ENCODE measurements at places on chromosomes 7 and 10.

DNA sequence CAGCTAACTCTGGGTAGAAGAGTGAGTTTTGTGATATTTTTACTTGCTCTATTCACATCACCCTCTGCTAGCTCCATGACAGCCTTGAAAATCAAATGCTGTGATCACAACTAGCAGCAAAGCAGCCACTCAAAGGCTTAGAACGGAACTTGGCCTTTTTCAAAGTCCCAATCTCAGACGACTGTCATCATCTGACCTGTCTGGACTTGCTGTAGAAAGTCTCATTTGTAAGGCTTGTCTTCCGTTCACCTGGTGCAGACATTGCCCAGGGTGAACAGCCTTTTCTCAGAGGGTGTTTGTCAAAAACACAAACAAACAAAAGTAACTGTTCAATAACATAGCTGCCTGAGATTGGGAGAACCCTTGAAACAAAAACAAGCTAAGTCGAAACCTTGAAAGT, 458.9 kb upstream of the ADARB2 start:
- no peak for DNase-seq

DNA sequence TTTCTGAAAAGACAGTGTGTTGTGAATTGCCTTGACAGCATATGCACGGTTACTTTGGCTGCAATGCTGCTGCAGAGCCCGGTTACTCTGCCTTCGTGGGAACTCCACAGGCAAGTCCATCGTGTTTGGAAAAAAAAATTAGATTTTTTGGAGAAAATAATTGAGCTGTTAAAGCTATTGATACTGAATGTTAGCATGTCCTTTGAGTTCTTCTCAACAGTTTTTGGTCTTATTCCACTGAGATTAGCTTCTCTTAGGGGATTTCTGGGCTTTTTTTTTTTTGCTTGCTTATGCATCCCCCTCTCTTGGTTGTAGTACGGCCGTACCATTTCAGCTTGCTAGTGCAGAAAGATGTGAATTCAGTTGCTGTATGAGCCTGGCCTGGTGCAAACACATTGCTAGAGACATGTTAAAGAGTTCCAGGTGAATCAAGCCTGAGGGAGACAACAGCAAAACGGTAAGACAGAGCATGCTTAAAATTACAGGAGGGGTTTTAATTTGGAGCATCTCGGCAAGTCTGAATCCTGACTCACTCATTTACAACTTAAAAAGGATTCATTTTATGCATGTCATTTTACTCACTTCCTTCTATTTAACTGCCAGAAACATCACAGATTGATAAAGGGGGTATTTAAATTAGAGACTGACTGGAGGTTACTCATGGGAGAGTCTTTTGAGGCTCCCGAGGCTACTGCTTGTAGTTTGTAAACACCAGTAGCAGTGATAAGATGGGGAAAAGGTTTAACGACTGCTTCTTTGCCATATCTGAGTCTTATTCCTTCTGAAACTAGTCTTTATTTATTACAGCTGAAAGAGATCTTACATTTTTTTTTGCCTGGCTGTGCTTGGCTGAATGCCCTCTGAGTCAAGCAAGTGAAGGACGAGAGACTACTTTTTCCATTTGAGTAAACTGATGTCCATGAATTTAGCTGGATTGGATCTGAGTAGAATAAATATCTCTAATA, 113.7 kb downstream of the CDK14 start:
- DNase-seq = peak; percentile 42

DNA sequence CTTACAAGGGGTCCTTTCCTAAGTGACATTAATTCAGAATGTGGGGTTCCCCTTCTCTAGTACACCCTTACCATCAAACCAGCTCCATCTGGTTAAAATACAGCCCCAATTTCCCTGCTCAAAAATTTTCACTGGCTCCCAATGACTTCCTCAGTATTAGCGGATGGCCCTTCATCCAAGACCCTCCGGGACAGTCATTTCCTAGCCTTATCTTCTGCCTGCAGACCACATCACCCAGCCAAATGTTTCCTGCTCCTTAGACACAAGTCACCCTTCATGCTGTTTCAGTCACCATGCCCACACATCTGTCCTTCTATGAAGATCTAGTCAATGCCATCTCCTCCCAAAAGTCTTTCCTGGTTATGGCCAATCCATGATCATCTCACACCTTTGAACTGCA, 45.2 kb downstream of the PARD3 start:
- DNase-seq = no peak

GRCh38 chr10:110456046-110456445, 41.7 kb upstream of the DUSP5 start:
- no peak for DNase-seq

DNA sequence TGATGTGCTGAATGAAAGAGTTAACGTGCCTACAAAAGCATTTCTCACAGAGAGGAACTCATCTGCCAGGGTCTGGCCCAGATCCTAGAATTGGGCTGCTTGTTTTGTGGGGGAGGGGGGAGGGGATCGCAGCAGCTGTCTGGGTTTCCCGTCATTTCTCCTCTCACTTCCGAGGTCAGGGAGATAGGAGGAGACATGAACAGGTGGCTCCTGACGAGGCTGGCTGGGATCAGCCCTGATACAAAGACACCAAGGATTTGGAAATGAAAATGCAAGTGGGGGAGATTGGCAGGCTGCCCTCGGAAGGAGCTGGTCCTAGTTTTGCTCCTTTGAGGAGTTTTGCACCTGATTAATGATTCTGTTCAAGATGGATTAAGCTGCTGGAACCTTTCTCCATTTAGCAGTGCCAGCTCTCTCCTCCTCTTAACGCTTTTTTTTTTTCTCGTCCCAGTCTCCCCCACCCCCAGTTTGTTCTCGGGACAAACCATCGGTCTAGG, 86.8 kb upstream of the KMT2C start:
- DNase-seq = peak; percentile 8

GRCh38 chr10:101285519-101286070, 56.3 kb upstream of the LBX1 start:
- no peak for DNase-seq

GRCh38 chr7:87267239-87267900, 47.8 kb upstream of the TMEM243 start:
- no peak for DNase-seq

GRCh38 chr10:126235979-126236851, 152.1 kb downstream of the ADAM12 start:
- DNase-seq = no peak

GRCh38 chr7:80584778-80585177, 53.7 kb upstream of the CD36 start:
- DNase-seq = no peak

Measured in fibroblast of skin of scalp (primary cell).